ENCODE measurements at places on chromosomes 7 and 10.

- DNase-seq = no peak
These were observed 101.5 kb upstream of the GPR26 start for GRCh38 chr10:123564631-123565030.

GRCh38 chr7:80459776-80460510 lies 51.9 kb downstream of the GNAT3 start:
- DNase-seq = no peak

DNA sequence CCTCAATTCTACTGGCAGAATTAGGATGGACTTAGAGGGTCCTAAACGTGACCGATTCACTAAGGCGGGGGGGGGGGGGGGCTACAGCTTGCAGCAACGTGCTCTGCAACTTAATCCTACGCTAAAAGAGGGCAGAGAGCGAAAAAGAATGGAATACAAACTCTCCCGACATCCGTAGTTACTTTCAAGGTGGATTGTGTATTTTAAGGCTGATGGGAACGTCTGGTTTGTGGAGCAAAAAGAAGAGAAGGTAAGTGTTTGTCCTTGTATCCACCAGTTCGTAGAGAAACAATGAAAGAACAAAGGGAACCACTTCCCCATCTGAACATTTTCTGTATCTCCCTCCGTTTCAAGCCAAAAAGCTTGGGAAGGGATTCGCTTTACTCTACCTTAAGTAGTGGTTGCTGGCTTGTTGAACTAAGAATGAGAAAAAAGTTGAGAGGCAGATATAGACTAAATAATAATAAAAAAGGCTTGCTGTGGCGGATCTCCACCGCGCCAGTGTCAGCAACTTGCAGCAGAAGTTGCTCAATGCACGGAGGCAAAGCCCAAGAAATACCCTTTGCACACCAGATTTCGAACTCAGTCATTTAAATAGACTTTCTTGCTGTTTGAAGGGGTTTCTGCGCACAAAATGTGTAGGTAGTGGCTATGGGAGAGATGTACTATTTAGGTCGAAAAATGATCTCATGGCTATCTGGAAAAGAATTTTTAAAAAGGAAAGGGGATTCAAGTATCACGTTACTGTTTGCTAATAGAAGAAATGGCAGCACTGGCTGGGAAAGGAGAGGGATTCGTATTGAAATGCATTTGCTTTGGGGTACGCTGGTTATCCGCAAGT lies 736 bp downstream of the SKIDA1 start:
- DNase-seq = no peak

DNA sequence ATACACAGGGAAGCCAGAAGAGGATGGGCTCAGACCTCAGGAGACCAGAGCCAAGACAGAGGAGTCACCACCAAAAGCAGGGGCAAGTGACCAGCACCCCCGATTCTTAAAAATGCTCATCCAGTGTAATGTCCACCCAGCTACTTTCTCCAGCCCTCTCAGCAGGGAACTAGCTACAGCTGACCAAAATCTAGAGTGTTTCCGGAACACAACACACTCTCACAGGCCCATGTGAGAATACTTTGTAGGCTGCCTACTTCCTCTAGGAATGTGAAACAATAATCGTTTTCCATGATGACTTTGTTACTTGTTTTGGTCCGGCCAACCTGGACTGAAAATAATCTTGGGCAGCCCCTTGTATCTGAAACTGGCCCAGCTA lies 14.5 kb downstream of the PSAP start:
- no peak for DNase-seq

GRCh38 chr7:128103498-128104107 lies 72.4 kb upstream of the LRRC4 start:
- peak; percentile 18 for DNase-seq

DNA sequence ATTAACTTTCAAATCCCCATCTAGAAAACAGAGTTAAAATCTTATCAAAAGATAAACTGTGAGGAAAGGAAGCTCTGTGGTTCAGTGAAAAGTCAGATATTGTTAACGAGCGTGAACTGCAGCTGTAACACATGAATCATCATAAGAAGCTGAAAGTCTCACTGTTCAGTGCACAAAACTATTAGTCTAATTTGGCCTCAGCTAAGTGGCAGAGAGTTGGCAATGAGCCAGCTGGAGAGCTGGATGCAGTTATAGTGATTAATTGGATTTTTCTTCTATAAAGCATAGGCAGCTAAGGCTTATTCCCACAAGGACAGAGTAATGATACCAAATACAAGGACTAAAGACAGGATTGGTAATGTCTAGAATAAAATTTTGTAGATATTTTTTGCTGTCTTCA lies 101.1 kb upstream of the ABCB5 start:
- no peak for DNase-seq

DNA sequence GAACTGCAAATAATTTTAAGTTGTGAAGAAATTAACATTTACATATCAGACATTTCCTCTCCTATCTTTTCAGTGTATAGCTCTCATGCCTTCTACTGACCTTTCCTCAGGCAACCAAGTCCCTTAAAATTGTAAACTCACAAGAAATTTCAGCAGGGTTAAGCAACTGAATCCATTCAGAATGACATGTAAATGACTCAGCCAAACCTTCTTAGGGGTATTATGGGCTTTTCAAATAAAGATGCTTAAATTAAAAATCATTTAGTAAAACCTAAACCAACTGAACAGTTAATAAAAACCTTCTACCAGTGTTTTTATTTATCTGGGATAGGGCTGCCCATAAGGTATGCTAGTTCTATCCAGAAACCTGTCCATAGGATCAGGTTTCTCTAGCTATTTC lies 20.7 kb downstream of the WAPL start:
- no peak for DNase-seq

- no peak for DNase-seq
These were observed 6.1 kb upstream of the UBE2H start for GRCh38 chr7:129958643-129959470.

DNA sequence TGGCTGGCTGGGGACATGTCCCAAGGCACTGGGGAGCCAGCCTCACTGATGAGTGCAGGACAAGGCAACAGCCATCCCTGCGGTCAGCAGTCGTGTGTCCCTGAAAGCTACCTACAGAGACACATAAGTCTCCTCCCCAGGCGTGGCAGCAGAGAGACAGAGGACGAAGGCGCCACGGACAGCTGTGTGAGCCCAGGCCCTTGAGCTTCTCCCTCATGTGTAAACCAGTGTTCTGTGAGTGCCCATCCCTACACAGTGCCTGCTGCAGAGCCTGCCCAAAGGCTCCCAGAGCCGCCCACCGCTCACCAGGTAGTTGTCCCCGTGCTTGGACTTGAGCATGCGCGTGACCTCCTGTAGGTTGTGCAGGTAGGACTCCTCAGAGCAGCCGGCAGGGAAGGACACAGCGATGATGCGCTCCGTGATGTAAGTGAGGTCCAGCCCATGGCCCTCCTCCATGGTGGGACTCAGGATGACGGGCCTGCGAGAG lies 142.7 kb downstream of the TNS3 start:
- DNase-seq = no peak

DNA sequence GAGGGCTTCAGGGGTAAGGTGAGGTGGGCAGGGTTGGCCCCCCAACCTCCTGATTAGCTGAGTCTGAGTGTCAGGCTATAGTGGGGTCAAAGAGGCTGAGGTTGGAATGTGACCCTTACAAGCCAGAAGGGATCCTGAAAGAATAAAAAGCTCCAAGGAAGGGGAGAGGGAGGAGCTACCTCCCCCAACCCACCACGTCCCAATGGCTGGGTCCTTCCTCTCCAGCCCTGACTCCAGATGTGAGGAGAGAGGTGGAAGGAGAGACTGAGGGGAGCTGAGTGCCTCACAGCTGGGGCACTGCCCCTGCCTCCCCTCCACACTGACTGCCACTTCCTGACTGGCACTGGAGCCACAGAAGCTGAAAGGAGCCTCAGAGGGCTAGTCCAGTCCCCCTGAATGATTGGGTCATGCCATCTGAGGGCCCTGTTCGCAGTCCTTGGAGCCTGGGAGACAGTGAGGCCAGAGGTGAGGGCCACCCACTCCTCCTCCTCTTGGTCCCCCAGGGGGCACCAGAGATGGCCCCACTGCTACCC lies 20.6 kb downstream of the IMPDH1 start:
- DNase-seq = no peak

DNA sequence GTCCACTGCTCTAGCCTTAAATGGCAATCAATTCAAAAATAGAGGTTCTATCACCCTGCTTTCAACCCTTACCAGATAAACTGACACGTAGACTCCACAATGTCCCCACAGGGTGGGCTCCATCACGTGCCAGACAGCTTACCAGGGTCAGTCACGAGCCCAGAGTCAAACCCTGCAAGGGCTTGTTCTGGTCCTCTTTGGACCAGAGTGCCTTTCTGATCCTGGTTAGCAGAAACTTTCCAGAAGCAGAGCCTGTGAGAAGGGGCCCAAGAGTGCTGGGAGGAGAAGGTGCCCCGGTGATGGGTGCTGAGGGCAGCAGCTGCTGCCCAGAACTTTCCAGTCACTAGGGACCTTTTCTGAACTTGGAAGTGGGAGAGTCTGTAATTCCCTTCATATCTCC lies 354 bp upstream of the GIMAP5 start:
- DNase-seq = peak; percentile 49

- no peak for DNase-seq
These were observed 1367.1 kb downstream of the XPNPEP1 start for GRCh38 chr10:108556186-108556585.

- no peak for DNase-seq
These were observed 283.6 kb downstream of the BICC1 start for GRCh38 chr10:58796242-58796641.

- DNase-seq = no peak
These were observed 145.4 kb downstream of the NEURL1 start for GRCh38 chr10:103638948-103639347.

DNA sequence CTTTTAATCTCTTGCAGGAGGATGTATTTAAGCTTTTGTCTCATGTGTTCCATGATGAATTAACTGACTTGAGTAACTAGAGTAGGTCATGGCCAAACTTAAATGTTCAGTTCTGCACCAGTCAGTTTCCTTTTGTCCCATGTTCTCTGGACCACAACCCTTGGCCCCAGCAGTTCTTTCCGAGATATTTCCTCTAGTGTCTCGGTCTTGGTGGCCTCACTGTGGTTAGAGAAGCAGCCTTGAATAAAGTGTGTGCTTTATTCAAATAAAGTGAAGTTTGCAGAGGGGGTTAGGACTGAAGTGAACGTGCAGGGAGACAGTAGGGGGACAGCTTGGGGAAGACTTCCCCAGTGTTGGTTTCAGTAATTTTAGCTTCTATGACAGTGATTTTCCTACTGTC lies 9.3 kb downstream of the ZNF212 start:
- DNase-seq = no peak

GRCh38 chr7:128353610-128354009 lies 7.9 kb downstream of the PRRT4 start:
- no peak for DNase-seq

All from CD4-positive, alpha-beta T cell treated with Interleukin-6 for 4 hours (primary cell).